Articular chondrocyte of knee joint (primary cell): ENCODE measurements at places on chromosomes 13 and 19. TPM values are rescaled to one million over a fixed set of nuclear protein-coding genes. Genes with fewer than 3 reads are reported as not detected.

Gene UPK1A
- total RNA-seq, result not detected in 2 replicates

Gene IGFL2
- total RNA-seq, result 0.11 TPM in 1 of 2 replicates, not detected in the other

Gene PSG6
- total RNA-seq, result 0.22 TPM in 1 of 2 replicates, not detected in the other

Gene LILRB2
- total RNA-seq, result not detected in 2 replicates

Gene PCDH9
- 4.1 and 4.2 TPM in 2 replicates for total RNA-seq

Gene PLD3
- 228 and 236 TPM in 2 replicates for total RNA-seq

Gene ONECUT3
- not detected in 2 replicates for total RNA-seq

Gene CARD8
- 18.8 and 22.6 TPM in 2 replicates for total RNA-seq

Gene SPINT2
- 25.9 and 29.1 TPM in 2 replicates for total RNA-seq
